ENCODE measurements at places on chromosomes 11 and 22. TPM values are rescaled to one million over a fixed set of nuclear protein-coding genes. Genes with fewer than 3 reads are reported as not detected.

Gene SOX6
- total RNA-seq: 0.32 TPM

Gene SNX32
- total RNA-seq: 4.0 TPM

Gene TOLLIP
- total RNA-seq: 23.2 TPM

Gene ELFN2
- 0.32 TPM for total RNA-seq

Gene MS4A3
- total RNA-seq: not detected

Gene PPARA
- total RNA-seq: 6.8 TPM

Gene GSTT2B
- total RNA-seq: 1.4 TPM

Gene SCN2B
- 0.43 TPM for total RNA-seq

All from bronchial smooth muscle cell (primary cell).